ENCODE measurements at places on chromosomes 6 and 20.

GRCh38 chr20:10170261-10170660, 48.4 kb upstream of the SNAP25 start:
- DNase-seq = no peak

- DNase-seq = no peak
Measured at GRCh38 chr20:1457992-1458391, 8.7 kb downstream of the NSFL1C start.

GRCh38 chr6:142002825-142003405, 129.8 kb upstream of the GJE1 start:
- no peak for DNase-seq

DNA sequence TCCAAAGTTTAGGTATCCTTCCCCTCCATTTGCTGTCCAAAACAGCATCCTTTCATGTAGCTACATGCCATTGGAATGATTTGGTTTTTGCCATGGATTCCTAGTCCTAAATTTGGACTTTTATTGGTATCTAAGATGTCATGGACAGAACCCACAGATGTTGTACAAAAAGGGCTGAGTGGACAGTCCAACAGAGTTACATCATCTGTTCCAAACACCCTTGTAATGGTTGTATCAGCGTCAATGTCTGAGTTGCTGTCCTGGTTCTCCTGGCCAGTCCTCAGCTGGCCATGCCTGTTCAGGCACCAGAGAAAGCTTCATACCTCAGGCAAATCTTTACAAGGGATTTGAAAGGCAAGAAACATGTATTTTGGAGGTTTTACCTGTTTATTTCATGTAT, 191.3 kb downstream of the ESR1 start:
- no peak for DNase-seq

- DNase-seq = no peak
Measured at GRCh38 chr20:16123623-16124022, 449.6 kb downstream of the KIF16B start.

- DNase-seq = no peak
Measured at GRCh38 chr20:9500121-9500520, 14.3 kb upstream of the LAMP5 start.

- no peak for DNase-seq
Measured at GRCh38 chr20:11686195-11686594, 231.5 kb upstream of the BTBD3 start.

Data from cerebellar nuclear complex (tissue), 1 donor.